Uterus (tissue), 4 donors: ENCODE measurements at places on chromosomes 3 and 15. TPM values are rescaled to one million over a fixed set of nuclear protein-coding genes. Genes with fewer than 3 reads are reported as not detected.

The CYP8B1 gene
- not detected for total RNA-seq

The SETMAR gene
- total RNA-seq: 32.3 TPM

The CLDN16 gene
- not detected for total RNA-seq

The PPP1R14D gene
- not detected for total RNA-seq

The VIPR1 gene
- 1.5 TPM for total RNA-seq

GRCh38 chr3:42222942-42223693, 42.9 kb downstream of the CCK start:
- no peaks in the 10 kb centered on the region for H3K36me3 ChIP-seq
- no peak overlapping the region for H3K27ac ChIP-seq
- H3K4me1 ChIP-seq: no peaks in the 10 kb centered on the region
- H3K27me3 ChIP-seq: no peaks in the 10 kb centered on the region

DNA sequence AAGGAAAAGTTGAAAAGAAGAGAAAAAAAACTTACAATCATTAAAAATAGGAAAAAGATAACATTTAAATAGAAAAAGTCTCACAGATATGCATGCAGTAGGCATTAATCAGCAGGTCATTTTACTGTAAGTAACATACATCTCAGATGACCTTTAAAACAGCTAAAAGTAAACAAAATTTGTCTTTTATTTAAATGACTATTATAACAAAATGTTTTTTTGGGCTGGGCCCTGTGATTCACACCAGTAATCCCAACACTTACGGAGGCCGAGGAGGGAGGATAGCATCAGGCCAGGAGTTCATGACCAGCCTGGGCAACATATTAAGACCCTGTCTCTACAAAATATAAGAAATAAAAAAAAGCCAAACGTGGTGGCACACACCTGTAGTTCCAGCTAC, 14.7 kb downstream of the IQGAP1 start:
- H3K27me3 ChIP-seq: no peaks in the 10 kb centered on the region
- DNase-seq: no peak
- H3K4me1 ChIP-seq: peaks cover 26% of the 10 kb centered on the region
- peak overlapping the region; percentile 96 for H3K27ac ChIP-seq
- no peak overlapping the region for H3K4me3 ChIP-seq

DNA sequence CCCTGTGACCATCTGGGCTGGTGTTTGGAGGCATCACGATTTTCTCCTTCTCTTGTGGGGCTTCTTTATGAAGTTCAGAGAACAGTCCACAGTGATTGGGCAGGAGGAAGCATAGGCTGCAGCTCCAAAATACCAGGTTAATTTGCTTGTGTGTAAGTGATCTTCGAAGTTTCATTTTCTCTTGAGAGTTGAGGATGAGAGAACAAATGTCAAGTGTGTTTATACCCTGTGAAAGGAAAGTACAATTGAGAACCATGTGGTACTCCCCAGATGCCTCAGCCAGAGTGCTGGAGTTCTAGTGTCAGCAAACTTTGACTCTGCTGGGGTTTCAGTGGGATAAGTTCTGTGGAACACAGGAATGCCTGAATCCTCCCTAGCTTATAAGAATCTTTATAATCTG, 357.1 kb upstream of the CFAP20DC start:
- H3K4me3 ChIP-seq: no peak overlapping the region
- DNase-seq: no peak
- H3K27ac ChIP-seq: no peak overlapping the region
- no peaks in the 10 kb centered on the region for H3K27me3 ChIP-seq

DNA sequence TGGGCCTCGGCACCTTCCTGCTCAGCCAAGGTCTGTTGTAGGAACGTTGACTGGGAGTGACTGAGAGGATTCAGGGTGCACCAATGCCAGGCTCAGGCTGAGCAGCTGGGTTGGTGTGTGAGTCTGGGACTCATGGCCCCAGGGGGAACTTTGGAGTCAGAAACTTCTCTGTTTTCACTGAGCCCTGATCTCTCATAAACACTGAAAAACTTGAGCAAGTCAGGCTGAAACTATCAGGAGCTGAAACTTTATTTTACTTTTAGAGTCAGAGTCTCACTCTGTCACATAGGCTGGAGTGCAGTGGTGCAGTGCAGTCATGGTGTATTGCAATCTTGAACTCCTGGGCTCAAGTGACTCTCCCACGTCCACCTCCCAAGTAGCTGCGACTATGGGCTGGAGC, 3.0 kb downstream of the TRAK1 start:
- H3K27me3 ChIP-seq: no peaks in the 10 kb centered on the region
- DNase-seq: no peak
- H3K4me3 ChIP-seq: no peak overlapping the region
- no peaks in the 10 kb centered on the region for H3K36me3 ChIP-seq
- peaks cover 15% of the 10 kb centered on the region for H3K4me1 ChIP-seq
- H3K27ac ChIP-seq: no peak overlapping the region

DNA sequence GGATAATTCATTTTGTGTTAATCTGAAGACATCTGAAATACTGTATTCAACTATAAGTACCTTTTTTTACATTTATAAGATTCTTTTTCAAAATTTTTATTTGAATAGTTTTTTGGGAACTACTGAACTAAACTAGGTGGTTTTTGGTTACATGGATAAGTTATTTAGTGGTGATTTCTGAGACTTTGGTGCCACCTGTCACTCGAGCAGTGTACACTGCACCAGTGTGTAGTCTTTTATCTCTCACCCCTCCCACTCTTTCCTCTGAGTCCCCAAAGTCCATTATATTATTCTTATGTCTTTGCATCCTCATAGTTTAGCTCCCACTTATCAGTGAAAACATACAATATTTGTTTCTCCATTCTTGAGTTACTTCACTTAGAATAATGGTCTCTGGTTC, 57.6 kb downstream of the CD86 start:
- H3K36me3 ChIP-seq: no peaks in the 10 kb centered on the region
- H3K27me3 ChIP-seq: no peaks in the 10 kb centered on the region
- no peak for DNase-seq
- H3K4me1 ChIP-seq: no peaks in the 10 kb centered on the region
- H3K27ac ChIP-seq: no peak overlapping the region

GRCh38 chr3:143974271-143975238, 2.9 kb downstream of the DIPK2A start:
- peak overlapping the region; percentile 98 for H3K27ac ChIP-seq
- peak overlapping the region; percentile 71 for H3K4me3 ChIP-seq
- no peaks in the 10 kb centered on the region for H3K36me3 ChIP-seq
- no peak for DNase-seq
- no peaks in the 10 kb centered on the region for H3K4me1 ChIP-seq
- no peaks in the 10 kb centered on the region for H3K27me3 ChIP-seq

- no peak overlapping the region for H3K4me3 ChIP-seq
- no peaks in the 10 kb centered on the region for H3K27me3 ChIP-seq
- H3K27ac ChIP-seq: no peak overlapping the region
- H3K4me1 ChIP-seq: no peaks in the 10 kb centered on the region
Measured at GRCh38 chr3:197421021-197421420, 122.6 kb upstream of the DLG1 start.

- no peaks in the 10 kb centered on the region for H3K4me1 ChIP-seq
- peaks cover 4% of the 10 kb centered on the region for H3K36me3 ChIP-seq
- no peak overlapping the region for H3K4me3 ChIP-seq
Measured at GRCh38 chr3:187719628-187720336, 17.4 kb upstream of the RTP2 start.

DNA sequence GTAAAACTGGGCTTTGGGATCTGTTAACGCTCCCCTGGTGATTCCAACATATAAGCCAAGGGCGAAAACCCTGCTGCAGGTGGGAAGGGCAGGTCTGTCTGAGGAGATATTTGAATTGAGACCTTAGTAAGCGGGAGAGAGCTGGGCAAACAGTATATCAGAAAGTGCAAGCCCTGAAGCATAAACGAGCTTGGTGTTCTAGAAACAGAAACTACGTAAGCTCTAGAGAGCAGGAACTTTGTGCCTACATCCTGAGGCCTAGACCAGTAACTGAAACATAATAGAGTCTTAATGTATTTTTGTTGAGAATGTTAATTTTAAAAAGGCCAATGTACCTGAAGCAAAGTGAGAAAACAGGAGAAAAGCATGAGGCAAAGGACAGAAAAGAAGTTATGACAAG, 62.9 kb upstream of the FSIP1 start:
- no peak overlapping the region for H3K4me3 ChIP-seq
- H3K4me1 ChIP-seq: no peaks in the 10 kb centered on the region
- DNase-seq: no peak
- H3K27me3 ChIP-seq: no peaks in the 10 kb centered on the region

GRCh38 chr3:98680723-98681122, 82.4 kb upstream of the ST3GAL6 start:
- no peaks in the 10 kb centered on the region for H3K4me1 ChIP-seq
- no peak overlapping the region for H3K4me3 ChIP-seq
- no peak for DNase-seq
- no peak overlapping the region for H3K27ac ChIP-seq
- H3K27me3 ChIP-seq: no peaks in the 10 kb centered on the region
- no peaks in the 10 kb centered on the region for H3K36me3 ChIP-seq
